ENCODE measurements at places on chromosomes 3 and 15.

DNA sequence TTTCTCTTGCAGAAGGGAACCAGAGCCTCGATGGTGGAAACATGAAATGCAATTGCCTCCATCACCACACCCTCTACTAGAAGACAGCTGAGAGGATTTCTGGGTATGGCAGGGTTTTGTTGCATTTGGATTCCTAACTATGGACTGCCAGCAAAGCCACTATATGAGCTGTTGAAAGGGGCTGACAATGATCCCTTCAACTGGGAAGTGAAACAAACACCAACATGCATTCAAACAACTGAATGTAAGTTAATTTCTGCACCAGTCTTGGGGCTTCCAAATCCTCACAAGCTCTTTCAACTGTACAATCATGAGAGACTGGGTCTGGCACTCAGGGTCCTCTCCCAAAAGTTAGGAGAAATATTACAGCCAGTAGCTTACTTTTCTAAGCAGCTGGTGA lies 116.7 kb upstream of the PLCL2 start:
- DNase-seq, result no peak

GRCh38 chr3:157589211-157589610 lies 86.0 kb upstream of the VEPH1 start:
- no peak for DNase-seq

GRCh38 chr3:113673593-113673992 lies 22.8 kb downstream of the USF3 start:
- no peak for DNase-seq

DNA sequence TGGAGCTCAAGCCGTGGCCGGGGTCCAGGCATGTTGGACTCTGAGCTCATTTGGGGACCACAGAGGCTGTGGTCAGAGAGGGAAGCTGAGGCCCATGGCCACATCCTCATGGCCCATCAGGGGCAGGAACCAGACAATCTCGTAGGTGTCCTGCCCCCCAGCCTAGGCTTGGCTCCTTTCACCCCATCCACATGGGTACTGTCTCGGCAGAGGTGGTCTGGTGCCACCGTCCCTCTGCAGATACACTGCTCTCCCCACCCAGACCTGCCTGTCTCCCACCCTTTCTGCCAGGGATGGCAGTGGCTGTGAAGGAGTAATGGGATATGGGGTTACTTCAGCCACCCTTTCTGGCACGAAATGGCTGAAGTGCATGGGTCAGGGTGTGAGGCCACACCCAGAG lies 7.9 kb downstream of the PRSS50 start:
- no peak for DNase-seq
